ENCODE measurements at places on chromosomes 13 and 19. TPM values are rescaled to one million over a fixed set of nuclear protein-coding genes. Genes with fewer than 3 reads are reported as not detected.

The JSRP1 gene
- not detected for total RNA-seq

The CD37 gene
- total RNA-seq: 2.1 TPM

The ZNF534 gene
- total RNA-seq: 2.8 TPM

The URAD gene
- total RNA-seq: not detected

The EBPL gene
- total RNA-seq: 28.6 TPM

The PLK5 gene
- total RNA-seq: 0.23 TPM

The BLOC1S3 gene
- total RNA-seq: 4.4 TPM

The KIR2DL3 gene
- total RNA-seq: not detected

The IRGC gene
- total RNA-seq: not detected

The TCF3 gene
- total RNA-seq: 27.0 TPM

The CD22 gene
- total RNA-seq: 0.46 TPM

The PEAK3 gene
- total RNA-seq: not detected

The RFPL4A gene
- total RNA-seq: not detected

The TMEM59L gene
- 90.2 TPM for total RNA-seq

The ZNF729 gene
- 0.23 TPM for total RNA-seq

The OR10H1 gene
- not detected for total RNA-seq

The PSG2 gene
- total RNA-seq: not detected

The TPTE2 gene
- 0.46 TPM for total RNA-seq

The YJEFN3 gene
- total RNA-seq: 11.1 TPM

The ERICH6B gene
- total RNA-seq: not detected

The COX7A1 gene
- total RNA-seq: 2.3 TPM

The DNAJC15 gene
- 23.1 TPM for total RNA-seq

The SIGLEC10 gene
- total RNA-seq: 3.0 TPM

The LGALS7B gene
- not detected for total RNA-seq

The UBE2L5 gene
- 0.92 TPM for total RNA-seq

The ANKLE1 gene
- total RNA-seq: 0.92 TPM

The OBI1 gene
- 51.7 TPM for total RNA-seq

The SIGLEC12 gene
- not detected for total RNA-seq

The DCLK1 gene
- 391 TPM for total RNA-seq

The ITGBL1 gene
- total RNA-seq: 1.4 TPM

The F10 gene
- 0.69 TPM for total RNA-seq

The ZNF93 gene
- 18.2 TPM for total RNA-seq

The PEG3 gene
- 380 TPM for total RNA-seq
